ENCODE measurements at places on chromosomes 5 and 9. TPM values are rescaled to one million over a fixed set of nuclear protein-coding genes. Genes with fewer than 3 reads are reported as not detected.

The ISL1 gene
- total RNA-seq, result not detected

The BASP1 gene
- 0.94 TPM for total RNA-seq

The ACOT12 gene
- total RNA-seq, result not detected

The C5orf58 gene
- not detected for total RNA-seq

The LHX6 gene
- not detected for total RNA-seq

The PKD2L2 gene
- not detected for total RNA-seq

The LHFPL2 gene
- total RNA-seq, result 2.4 TPM

The TMED7 gene
- total RNA-seq, result 52.5 TPM
